Mesenchymal stem cell (in vitro differentiated cells and primary cell): ENCODE measurements at places on chromosomes 6 and 20.

DNA sequence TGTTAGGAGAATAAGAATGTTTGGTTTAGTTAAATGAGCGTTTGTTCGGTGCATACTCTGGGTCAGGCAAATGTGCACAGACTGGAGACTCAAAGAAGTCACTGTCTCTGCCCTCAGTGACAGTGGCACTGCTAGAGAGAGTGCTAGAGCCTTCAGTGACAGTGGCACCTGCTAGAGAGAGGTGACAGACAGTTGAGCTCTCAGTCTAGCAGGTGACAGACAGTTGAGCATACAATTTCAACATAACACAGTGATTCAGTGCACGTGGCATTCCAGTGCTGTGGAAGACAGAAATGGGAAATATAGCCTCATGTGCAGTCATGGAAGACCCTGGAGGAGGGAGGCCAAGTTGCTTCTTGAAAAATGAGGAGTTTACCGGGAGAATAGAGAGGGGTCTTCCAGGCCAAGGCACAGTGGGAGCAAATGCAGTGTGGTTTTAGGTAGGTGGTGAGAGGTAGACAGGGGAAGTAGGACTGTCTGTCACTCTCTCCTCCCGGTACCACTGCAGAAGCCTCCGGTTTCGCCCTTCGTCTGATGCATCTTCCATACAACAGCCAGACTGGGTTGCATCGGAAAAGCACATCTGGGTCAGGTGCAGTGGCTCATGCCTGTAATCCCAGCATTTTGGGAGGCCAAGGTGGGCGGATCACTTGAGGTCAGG is 107.9 kb upstream of the CLDN20 start:
- peak; percentile 26 for DNase-seq

DNA sequence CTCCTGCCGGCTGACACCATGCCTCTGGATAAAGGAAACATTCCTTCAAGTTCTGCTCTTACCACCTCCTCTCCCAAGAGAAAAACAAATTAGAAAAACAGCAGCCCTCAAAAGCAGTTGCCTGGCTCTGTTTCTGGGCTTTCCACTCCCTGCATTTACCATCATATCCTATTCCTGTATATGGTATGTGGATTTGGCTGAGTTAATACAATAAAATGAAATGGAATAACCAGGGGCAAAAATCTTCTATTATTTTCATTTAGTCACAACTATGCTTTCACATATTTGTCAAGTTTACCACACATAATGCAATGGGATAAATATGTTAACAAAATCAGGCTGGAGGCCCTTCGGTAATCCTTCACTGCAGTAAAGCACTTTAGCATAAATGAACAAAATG is 34.3 kb downstream of the COL12A1 start:
- no peak for DNase-seq

GRCh38 chr20:5065879-5066383 is 53.8 kb downstream of the PCNA start:
- peak; percentile 94 for DNase-seq

DNA sequence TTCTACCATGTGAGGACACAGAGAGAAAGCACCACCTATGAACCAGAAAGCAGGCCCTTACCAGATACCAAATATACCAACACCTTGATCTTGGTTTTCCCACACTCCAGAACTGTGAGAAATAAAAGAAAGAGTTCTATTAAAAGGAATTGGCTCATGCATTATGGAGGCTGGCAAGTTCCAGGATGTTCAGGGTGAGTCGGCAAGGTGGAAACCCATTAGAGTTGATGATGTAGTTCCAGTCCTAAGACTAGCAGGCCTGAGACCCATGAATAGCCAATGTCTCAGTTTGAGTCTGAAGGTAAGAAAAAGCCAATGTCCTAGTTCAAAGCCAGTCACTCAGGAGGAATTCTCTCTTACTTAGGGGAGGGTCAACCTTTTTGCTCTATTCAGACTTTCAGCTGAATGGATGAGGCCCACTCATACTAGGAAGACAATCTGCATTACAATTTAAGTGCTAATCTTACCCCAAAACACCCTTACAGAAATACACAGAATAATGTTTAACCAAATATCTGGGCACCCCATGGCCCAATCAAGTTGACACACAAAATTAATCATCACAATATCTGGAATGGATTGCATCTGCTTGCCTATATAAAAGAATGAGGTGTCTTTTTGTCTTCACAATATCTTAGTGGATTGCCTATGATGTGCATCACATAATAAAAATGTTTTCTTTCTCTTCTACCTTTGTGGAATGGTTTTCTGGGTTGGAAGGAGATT is 5.5 kb upstream of the TAAR1 start:
- DNase-seq, result no peak

DNA sequence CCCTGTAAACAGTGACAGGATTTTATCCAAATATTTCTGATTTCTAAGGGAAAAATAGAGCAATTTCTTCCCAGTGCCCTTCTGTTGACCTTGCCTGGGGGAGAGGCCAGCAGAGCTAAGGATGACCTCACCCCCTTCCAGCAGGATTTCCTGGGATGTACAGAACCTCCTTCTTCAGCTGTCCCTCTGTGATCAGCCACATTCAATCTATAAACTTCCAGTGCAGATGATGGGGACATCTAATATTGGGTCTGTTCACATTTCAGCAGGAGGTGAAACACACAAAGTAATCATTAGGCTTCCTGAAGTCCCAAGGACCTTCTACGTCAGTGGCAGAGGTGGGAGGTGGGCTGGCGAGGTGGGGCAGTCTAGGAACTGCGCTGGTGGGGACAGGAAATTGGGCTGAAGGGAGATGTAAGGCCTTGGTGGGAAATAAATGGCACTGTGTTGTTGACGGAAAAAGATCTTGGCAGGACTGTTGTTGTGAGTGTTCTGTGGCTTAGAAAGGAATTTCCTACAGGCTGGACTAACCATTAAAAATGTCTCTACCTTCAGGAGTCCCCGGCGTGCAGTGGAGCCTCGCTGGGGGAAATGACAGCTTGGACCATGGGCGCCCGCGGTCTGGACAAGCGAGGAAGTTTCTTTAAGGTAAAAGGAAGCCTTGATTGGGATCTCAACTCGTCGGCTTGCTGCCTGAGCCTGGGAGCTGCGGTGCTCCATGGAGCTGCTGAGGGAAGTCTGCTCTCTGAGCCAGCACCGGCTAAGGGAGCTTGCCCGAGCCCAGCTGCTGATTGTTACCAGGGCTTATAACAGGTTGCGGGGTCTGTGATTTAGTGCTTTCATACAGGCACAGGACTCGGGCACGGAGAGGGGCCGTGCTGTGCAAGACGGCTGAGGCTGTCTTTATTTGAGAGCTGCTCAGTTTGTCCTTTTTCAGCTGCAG is 127.9 kb upstream of the NAA20 start:
- peak; percentile 79 for DNase-seq

GRCh38 chr6:95518630-95519227 is 58.6 kb upstream of the MANEA start:
- no peak for DNase-seq

DNA sequence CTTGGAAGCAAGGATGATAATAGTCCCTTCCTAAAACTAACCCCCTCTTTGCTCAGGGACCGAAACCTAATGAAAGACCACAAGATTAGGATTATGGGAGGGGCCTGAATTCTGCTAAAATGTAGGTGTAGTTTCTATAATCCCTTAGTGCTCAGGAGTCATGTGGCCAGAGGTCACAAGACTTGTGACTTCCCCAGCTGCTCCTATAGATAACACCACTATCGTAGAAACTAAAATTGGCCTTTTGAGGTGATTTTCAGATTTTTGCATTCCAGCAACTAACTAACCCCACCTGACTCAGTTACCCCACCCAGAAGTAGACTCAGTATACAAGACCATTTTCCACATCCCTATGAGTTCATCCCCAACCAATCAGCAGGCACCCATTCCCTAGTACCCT is 42.1 kb downstream of the MDN1 start:
- no peak for DNase-seq

- DNase-seq, result no peak
Observed at GRCh38 chr6:156794546-156795354, 17.6 kb downstream of the ARID1B start.

DNA sequence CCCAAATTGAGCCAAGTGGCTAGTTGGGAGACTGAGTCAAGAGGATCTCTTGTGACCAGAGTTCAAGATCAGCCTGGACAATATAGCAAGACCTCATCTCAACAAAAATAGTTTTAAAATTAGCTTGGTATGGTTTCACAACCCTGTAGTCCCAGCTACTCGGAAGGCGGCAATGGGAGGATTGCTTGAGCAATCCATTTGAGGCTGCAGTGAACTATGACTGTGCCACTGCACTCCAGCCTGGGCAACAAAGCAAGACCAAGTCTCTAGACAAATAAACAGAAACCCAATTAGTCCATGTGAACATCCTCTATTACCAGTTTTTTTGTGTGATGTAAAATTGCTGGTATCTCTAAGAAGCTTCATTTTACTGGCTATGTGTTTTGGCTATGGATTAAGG is 106.2 kb downstream of the TULP4 start:
- DNase-seq, result peak; percentile 66

GRCh38 chr6:36099869-36100483 is 30.3 kb upstream of the MAPK13 start:
- DNase-seq, result no peak

DNA sequence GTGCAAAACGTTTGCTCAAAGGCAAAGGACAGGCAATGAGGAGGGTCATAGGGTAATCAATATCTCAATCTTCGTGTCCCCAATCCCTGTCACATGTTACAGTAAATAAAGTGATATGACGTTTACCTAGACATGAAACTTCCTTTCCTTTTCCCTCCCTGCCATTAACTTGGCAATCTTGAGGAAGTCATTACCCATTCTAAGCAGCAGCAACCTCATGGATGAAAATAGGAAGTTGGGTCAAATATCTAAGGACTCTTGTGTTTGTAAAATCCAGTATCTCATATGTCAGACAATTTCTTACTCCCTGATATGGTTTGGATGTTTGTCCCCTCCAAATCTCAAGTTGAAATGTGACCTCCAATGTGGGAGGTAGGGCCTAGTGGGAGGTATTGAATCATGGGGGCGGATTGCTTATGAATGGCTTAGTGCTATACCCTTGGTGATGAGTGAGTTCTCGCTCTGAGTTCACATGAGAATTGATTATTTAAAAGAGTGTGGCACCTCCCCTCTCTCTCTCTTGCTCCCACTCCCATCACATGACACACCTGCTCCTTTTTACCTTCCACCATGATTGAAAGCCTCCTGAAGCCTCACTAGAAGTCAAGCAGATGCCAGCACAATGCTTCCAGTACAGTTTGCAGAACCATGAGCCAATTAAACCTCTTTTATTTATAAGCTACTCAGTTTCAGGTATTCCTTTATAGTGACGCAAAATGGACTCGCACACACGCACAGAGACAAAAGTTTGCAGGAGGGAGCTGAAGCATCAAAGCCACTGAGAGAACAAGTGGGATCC is 545.9 kb upstream of the JARID2 start:
- no peak for DNase-seq

DNA sequence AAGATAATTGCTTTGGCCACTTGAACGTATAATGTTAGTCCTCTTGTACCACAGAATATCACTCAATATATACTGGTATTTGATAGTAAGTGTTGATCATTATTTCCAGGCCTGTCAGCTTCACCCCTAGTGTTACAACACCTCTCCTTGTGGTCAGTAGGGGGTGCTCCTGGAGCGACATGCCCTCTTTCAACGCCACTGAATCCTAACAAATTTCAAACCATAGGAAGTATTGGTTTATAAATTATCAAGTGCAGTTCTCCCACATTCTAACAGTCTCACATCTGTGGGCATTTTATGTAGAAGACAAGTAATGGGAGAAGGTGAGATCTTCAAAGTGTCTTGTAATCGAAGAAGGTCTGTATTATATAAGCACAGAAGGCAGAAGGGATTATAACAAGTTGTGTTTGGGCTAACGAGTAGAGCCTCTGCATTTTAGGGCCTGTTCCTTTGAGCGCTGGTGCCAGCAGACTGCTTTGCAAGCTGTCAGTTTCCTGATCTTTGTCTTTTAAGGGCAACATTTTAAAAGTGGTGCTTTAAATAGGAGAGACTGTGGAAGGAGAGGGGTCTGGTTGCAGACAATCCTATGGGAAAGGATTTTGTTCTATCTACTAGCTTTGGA is 57.1 kb upstream of the CEP162 start:
- DNase-seq, result peak; percentile 11

DNA sequence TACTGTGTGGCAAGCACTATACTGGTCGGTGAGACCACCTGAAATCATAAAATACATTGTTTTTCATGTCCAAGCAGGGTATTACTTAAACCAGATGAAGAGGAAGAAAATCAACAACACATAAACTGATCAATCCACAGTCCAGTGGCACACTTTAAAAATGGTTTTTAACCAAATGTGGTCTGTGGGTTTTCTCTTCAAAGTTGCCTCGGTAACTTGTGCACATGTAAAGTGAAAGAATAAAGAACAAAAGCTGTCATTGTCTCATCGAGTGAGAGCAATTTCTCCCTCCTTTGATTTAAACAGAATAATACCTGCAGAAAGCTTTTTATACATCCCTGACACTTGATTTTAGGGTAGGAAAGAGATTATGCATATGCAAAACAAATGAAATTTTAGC is 3.7 kb downstream of the FLRT3 start:
- DNase-seq, result no peak

- DNase-seq, result peak; percentile 68
Observed at GRCh38 chr20:50913690-50914375, 17.4 kb downstream of the ADNP start.

DNA sequence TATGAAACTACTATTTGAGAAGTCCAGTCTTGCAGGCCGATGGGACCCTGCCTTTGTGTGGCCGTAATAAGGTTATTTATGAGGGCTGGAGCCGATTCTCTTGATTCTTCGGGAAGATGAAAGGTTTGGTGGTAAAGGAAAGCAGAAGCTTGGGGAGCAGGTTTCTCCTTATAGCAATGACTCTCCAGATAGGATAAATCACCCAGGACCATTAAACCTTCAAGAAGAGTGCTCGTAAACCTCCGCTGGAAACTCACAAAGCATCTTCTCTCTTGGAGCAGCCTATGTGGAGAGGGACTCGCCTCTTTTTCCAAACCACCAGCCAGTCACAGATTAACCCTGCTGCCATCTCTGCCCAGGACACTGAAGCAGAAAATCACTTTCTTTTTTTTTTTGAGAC is 69.6 kb upstream of the SALL4 start:
- no peak for DNase-seq

GRCh38 chr20:11443382-11444119 is 474.1 kb upstream of the BTBD3 start:
- DNase-seq, result no peak

DNA sequence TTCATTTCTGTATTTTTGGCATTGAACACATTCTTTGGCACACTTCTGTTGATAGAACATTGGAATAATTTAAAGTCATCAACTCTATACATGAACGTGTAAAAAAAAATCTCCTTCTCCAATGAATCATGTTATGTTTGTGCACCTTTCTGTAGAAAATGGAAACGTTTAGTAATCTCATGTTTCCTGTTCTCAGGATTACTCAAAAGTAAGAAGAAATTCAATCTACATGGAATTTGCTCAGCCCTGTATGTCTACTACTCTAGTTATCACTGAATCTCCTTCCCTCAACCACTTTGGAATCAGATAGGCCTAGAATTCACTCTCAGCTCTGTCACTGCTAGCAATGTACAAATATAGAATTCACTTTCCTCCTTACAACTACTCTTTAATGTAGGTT is 103.6 kb downstream of the COL21A1 start:
- no peak for DNase-seq

DNA sequence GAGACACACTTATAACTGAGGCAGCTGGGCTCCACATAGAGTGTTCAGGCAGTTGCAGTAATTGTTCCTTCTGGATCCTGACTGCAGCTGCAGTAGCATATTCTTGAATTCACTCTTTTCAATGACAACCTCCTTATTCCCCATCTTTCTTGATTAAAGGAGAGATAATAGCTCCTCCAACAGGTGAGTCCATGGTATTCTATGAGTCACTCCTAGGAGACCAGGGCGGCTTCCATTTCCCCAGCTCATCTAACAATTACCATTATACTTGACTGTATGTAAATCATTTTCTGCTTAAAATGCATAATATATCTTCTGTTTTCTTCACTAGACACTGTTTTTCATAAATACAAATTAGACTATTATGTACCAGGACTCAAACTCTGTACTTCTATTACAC is 62.4 kb downstream of the TENT5A start:
- DNase-seq, result no peak
